Upper lobe of left lung (tissue), 6 donors: ENCODE measurements at places on chromosomes 16 and 17. TPM values are rescaled to one million over a fixed set of nuclear protein-coding genes. Genes with fewer than 3 reads are reported as not detected.
A peak's percentile ranks its signal among the peaks of the same experiment; 100 is the strongest.

LRRC37A gene
- 1.6 TPM for total RNA-seq

KRT28 gene
- total RNA-seq, result not detected

- no peaks in the 10 kb centered on the region for H3K27me3 ChIP-seq
- no peak overlapping the region for H3K27ac ChIP-seq
- H3K4me3 ChIP-seq, result no peak overlapping the region
Observed at GRCh38 chr16:17607609-17608008, 136.8 kb upstream of the XYLT1 start.

MMP25 gene
- 10.0 TPM for total RNA-seq

PRCD gene
- 13.9 TPM for total RNA-seq

GRCh38 chr16:4871071-4871470 lies 23.8 kb downstream of the UBN1 start:
- H3K36me3 ChIP-seq, result peaks cover 65% of the 10 kb centered on the region
- no peak overlapping the region for H3K4me3 ChIP-seq
- no peak overlapping the region for H3K27ac ChIP-seq
- no peak for DNase-seq
- H3K27me3 ChIP-seq, result no peaks in the 10 kb centered on the region
- H3K4me1 ChIP-seq, result peaks cover 19% of the 10 kb centered on the region

NPIPB2 gene
- 3.6 TPM for total RNA-seq

DNA sequence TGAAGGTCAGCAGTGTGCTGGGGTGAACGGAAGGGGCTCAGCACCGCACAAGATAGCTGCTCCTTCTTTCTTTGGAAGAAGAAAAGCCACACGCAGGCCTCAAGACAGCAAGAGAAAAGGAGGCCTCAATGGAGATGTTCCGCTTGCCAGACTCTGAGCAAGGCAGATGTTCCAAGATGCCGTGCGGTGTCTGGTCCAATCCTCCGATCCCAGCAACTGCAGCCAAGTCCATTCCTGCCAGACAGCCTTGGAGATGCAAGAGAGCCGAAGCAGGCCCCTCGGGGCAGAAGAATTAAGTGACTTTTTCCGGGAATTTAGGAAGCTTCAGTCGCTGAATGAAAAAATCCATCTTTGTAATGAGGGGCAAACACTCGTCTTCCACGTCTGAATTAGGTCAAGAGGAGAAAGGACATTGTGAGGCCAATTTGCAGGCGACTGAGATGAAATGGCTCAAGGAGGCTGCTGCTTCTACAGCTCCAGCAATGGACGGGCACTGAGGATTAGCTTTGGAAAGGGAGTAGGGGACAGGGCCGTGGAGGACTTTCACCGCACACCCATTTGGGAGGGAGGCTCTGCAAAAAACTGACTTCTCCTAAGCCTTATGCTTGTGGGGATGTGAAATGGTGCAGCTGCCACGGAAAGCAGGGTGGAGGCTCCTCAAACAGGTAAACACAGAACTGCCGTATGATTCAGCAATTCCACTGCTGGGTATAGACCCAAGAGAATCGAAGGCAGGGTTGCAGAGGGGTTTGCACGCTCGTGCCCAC lies 44.7 kb downstream of the RPH3AL start:
- no peaks in the 10 kb centered on the region for H3K4me1 ChIP-seq
- no peak overlapping the region for H3K27ac ChIP-seq
- H3K36me3 ChIP-seq, result no peaks in the 10 kb centered on the region
- DNase-seq, result no peak
- no peaks in the 10 kb centered on the region for H3K27me3 ChIP-seq

GRCh38 chr16:27778926-27779570 lies 229.1 kb downstream of the KATNIP start:
- H3K4me3 ChIP-seq, result no peak overlapping the region
- no peak overlapping the region for H3K27ac ChIP-seq
- no peaks in the 10 kb centered on the region for H3K36me3 ChIP-seq
- peak; percentile 54 for DNase-seq
- no peaks in the 10 kb centered on the region for H3K27me3 ChIP-seq

- DNase-seq, result no peak
- no peaks in the 10 kb centered on the region for H3K4me1 ChIP-seq
- no peak overlapping the region for H3K27ac ChIP-seq
- H3K27me3 ChIP-seq, result no peaks in the 10 kb centered on the region
- H3K36me3 ChIP-seq, result no peaks in the 10 kb centered on the region
Observed at GRCh38 chr17:6269478-6269877, 165.4 kb downstream of the AIPL1 start.

DNA sequence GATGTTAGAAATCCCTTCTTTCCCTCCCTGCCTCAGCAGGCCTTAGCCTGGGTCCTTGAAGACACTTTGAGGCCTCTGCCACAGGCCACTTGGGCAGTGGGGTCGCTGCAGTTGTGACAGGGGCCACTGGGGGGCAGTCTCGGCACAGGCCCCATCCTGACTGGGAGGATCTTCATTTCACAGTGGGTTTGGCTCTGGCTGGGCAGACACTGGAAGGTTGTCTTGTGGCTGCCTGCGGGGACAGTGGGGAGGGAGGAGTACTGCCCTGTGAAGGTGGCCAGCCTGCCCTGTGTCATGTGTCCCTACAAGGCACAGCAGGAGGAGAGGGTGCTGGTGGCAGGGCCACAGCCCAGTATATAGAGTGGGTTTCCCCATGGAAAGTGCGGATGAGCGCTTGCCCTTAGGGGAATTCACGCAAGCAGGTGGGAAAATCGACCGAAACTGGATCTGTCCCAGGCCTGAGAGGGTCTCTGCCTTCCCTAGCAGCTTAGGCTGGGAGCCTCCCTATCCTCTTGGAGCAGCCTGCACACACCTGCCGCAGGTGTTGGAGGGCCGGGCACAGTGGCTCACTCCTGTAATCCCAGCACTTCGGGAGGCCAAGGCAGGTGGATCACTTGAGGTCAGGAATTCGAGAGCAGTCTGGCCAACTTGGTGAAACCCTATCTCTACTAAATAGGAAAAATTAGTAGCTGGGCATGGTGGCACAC lies 28.8 kb downstream of the GINS2 start:
- DNase-seq, result peak; percentile 90
- no peak overlapping the region for H3K4me3 ChIP-seq
- H3K4me1 ChIP-seq, result peaks cover 2% of the 10 kb centered on the region
- peak overlapping the region; percentile 18 for H3K27ac ChIP-seq

DNA sequence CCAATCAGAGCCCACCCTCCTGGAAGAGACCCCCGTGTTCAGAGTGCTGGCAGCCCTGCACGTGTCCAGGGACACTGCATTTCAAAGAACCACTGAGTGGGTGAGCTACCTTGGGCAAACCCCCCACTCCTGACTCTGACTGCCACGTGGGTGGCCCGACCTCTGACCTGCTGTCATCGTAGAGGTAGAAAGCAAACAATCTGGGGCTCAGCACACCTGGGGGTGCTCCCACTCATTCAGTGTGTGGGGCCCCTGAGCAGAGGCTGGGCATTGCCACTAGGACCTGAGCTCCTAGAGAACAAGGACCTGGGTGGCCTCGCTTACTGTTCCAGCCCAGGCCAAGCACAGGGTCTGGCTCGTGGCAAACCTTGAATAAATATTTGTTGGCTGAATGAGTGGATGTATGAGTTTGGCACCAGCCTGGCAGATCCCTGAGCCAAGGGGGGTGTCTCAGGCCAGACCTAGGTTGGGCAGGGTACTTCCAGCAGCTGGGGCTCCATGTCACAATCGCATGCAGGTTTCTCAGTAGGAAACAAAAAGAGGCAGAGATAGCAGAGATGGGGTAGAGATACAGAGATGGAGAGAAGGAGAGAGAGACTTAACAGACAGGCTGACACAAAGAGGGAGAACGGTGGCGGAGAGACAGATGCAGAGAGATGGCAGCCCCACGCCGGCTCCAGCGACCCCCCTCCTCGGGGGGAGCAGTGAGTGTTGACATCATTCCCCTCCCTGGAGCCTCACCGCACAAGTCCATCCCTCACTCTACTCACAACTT lies 5.4 kb upstream of the DRC7 start:
- H3K4me1 ChIP-seq, result no peaks in the 10 kb centered on the region
- H3K4me3 ChIP-seq, result no peak overlapping the region
- H3K27ac ChIP-seq, result no peak overlapping the region
- DNase-seq, result no peak

- peaks cover 8% of the 10 kb centered on the region for H3K4me1 ChIP-seq
- DNase-seq, result no peak
- H3K4me3 ChIP-seq, result no peak overlapping the region
- no peak overlapping the region for H3K27ac ChIP-seq
Observed at GRCh38 chr17:80827646-80828643, 163.7 kb upstream of the CHMP6 start.

DNA sequence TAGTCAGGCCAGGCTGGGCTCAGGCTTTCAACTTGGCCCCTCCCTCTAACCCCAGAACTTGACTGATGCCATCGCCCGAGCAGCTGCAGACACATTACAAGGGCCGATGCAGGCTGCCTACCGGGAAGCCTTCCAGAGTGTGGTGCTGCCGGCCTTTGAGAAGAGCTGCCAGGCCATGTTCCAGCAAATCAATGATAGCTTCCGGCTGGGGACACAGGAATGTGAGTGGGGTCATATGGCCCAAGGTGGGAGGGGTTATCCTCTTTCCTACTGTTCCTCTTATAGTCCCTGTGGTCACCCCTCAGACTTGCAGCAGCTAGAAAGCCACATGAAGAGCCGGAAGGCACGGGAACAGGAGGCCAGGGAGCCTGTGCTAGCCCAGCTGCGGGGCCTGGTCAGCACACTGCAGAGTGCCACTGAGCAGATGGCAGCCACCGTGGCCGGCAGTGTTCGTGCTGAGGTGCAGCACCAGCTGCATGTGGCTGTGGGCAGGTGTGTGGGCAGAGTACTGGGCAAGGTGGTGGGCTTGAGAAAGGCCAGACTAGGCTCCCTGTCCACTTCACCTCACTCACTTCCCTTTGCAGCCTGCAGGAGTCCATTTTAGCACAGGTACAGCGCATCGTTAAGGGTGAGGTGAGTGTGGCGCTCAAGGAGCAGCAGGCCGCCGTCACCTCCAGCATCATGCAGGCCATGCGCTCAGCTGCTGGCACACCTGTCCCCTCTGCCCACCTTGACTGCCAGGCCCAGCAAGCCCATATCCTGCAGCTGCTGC lies 2.1 kb upstream of the NRN1L start:
- no peak for DNase-seq
- no peak overlapping the region for H3K27ac ChIP-seq
- H3K27me3 ChIP-seq, result no peaks in the 10 kb centered on the region
- no peak overlapping the region for H3K4me3 ChIP-seq
- H3K4me1 ChIP-seq, result peaks cover 4% of the 10 kb centered on the region
- peaks cover 49% of the 10 kb centered on the region for H3K36me3 ChIP-seq

DNA sequence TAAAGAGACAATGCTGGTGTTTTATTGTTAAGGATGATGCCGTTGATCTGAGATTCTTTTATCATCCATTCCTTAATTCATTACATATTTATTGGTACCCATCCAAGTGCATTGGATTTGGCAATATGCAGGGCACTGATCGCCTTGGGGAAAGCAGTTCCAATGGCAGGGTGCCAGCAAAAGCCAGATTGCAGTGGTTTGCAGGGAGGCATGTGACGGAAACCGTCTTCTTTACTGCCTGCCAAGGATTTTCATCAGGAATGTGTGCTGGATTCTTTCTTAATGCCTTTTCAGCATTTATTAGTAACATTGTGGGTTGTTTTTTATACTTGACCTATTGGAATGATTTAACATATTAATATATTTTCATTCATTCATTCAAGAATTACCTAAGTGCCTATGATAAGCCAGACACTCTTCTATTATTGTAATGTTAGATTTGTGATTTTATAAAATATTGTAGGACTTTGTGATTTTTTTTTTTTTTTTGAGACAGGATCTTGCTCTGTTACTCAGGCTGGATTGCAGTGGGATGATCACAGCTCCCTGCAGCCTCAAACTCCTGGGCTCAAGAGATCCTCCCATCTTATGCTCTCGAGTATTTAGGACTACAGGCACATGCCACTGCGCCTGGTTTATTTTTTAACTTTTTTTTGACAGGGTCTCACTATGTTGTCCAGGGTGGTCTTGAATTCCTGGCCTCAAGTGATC lies 93.4 kb upstream of the TNRC6A start:
- DNase-seq, result peak; percentile 48
- H3K27ac ChIP-seq, result no peak overlapping the region
- no peaks in the 10 kb centered on the region for H3K36me3 ChIP-seq
- H3K27me3 ChIP-seq, result no peaks in the 10 kb centered on the region

DNA sequence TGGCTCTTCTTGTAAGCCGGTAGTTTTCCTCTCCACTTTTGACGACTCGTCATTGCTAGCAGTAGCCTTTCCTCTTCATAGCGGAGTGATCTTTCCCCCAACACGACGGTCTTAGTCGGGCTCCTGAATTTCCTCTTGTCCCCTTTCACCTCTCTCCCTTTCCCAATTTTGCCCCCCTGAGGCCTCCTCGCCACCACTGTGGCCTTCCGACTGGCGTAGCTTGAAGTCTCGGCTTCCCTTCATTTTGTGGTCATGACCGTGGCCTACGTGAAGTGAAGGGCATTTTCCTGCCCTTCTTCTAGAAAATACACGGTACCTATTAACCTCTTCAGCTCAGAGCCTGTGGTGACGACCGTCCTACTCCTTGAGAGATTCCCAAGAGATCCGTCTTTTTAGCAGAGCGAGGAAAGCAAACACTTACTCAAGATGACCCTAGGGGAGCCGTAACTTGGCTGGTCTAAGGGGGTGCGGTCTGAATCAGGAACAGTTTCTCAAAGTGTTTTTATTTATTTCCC lies 787 bp downstream of the PRKAR1A start:
- H3K36me3 ChIP-seq, result peaks cover 13% of the 10 kb centered on the region
- H3K27me3 ChIP-seq, result no peaks in the 10 kb centered on the region
- DNase-seq, result no peak
- H3K4me1 ChIP-seq, result peaks cover 39% of the 10 kb centered on the region
- peak overlapping the region; percentile 100 for H3K27ac ChIP-seq
- peak overlapping the region; percentile 65 for H3K4me3 ChIP-seq

DNA sequence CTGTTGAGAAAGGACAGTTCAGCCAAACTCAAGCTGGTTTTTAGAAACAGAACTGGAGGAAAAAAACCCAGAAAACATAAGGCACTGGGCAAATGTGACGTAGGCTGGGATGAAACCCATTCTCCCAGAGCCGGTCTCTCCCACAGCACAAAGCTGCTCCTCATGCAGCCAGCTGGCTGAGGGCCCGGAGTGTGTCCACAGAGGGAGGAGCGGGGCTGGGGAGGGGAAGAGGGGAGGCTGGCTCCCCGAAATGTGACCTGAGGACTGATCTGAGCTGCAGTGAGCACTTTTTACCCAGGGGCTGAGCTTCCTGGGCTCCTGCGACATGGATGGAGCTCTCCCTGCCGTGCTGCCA lies 20.8 kb downstream of the FOXF1 start:
- no peak for DNase-seq
- no peak overlapping the region for H3K4me3 ChIP-seq
- H3K36me3 ChIP-seq, result peaks cover 22% of the 10 kb centered on the region
- H3K27ac ChIP-seq, result no peak overlapping the region

GRCh38 chr17:36599546-36600250 lies 1.7 kb upstream of the MRM1 start:
- no peak for DNase-seq
- no peak overlapping the region for H3K4me3 ChIP-seq
- H3K4me1 ChIP-seq, result peaks cover 23% of the 10 kb centered on the region
- H3K36me3 ChIP-seq, result no peaks in the 10 kb centered on the region

DNAAF8 gene
- total RNA-seq, result 1.6 TPM
